ENCODE measurements at places on chromosomes 5 and 9.

GRCh38 chr5:132872788-132873118 is 715 bp upstream of the LEAP2 start:
- DNase-seq = no peak

DNA sequence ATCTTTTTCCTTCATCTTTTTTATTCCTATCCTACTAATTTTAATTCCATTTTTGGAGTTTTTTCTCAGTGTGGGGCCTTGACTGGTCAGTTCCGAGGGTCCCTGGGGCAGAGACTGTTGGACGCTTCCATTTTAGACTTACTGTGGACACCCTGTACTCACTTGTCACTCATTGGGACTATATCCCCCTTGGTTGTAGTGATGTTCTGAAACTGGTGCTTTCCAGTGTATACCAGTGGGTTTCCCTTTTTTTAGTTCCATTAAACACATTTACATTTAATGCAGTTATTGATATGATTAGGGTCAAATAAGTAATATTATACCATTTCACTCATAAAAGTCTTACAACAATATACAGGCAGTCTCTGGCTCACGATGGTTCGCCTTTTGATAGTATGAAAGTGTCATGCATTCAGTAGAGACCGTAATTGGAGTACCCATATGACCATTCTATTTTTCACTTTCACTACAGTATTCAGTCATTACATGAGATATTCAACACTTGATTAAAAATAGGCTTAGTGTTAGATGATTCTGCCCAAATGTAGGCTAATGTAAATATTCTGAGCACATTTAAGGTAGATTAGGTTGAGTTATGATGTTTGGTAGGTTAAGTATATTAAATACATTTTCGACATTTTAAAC is 46.0 kb downstream of the CNOT6 start:
- no peak for DNase-seq

GRCh38 chr5:66365981-66366380 is 221.9 kb downstream of the SREK1 start:
- DNase-seq = no peak

DNA sequence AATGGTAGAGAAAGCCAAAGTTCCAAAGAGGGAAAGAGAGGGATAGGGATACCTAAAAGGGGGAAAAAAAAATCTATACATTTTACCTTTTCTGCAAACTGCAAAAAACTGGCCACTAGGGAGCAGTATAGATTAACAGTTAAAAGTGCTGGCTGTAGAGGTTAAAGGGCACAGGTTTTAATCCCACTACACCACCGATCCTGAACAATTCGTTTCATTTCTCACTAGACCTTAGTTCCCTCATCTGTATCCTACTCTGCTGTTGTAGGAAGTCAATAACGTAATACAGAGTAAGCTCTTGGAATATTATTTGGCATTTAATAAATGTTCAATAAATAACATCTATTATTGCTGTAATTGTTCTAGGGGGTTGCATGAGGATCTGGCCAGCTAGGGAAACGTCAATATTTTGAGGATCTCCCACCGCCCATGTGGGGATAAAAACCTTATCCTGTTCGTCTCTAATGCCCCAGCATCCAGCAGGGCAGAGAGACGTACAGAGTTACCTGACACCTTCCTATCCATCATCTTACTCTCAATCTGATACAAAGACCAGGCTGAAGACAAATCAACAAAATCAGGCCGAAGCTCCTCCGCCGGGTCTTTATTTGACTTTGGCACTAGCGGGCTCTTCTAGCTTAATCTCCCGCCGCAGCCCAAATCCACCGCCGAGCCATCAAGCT is 757 bp downstream of the CDC26 start:
- peak; percentile 13 for DNase-seq

DNA sequence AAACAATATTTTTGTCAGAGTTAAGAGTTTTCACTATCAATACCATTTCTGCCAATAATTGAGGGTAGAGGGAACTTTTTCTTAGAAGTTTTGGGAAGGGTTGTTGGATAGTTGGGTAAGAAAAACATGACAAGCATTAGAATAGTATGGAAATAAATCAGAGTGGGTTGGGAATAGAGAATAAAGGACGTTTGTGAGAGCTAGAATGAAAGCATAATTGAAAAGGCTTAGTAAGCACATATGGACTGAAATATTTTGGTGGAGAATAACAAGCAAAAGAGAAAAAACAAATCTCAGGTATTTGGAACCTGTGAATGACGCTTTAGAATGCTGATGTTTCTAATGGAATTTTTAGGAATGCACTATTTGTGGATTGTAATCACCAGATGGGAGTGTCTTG is 262.9 kb upstream of the EDIL3 start:
- no peak for DNase-seq

GRCh38 chr9:26326563-26326962 is 566.0 kb downstream of the CAAP1 start:
- no peak for DNase-seq

- no peak for DNase-seq
These were observed 252.7 kb downstream of the EFNA5 start for GRCh38 chr5:107418071-107418470.

GRCh38 chr5:150751096-150751891 is 7.5 kb downstream of the DCTN4 start:
- no peak for DNase-seq

Data from stimulated activated CD4-positive, alpha-beta T cell treated with anti-CD3 and anti-CD28 coated beads, Interleukin-2, amount 100 ng/mL, for 4 hours (primary cell).